ENCODE measurements at places on chromosomes 16 and 17. TPM values are rescaled to one million over a fixed set of nuclear protein-coding genes. Genes with fewer than 3 reads are reported as not detected.

GRCh38 chr16:1152651-1153259 is at the start of gene CACNA1H:
CACNA1H (plus strand) TSS chr16:1153106; CDS start chr16:1153738, 632 bp downstream.
- no peak for DNase-seq

- DNase-seq, result no peak
Observed at GRCh38 chr17:67311575-67311974, 54.8 kb downstream of the PSMD12 start.

GRCh38 chr17:14161419-14161818 is 75.2 kb downstream of the CDRT15 start:
- no peak for DNase-seq

DNA sequence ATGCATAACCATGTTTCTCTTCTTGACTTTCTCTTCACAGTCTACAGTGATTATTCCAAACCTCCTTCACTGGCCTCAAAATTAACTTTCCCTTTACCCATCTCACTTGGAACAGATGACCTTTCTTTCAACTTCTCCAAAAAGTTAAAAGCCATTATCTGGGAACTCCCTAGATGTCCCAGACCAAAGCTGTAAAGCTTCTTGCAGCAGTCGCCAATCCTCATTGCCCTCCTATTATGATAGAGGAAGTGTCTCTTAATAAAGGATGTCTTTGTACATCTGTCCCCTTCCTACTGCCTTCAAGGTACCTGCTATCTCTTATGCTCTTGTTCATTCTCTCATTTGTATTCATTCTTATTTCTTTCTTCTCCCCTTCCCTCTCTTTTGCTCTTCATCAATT is 127.5 kb downstream of the MRTFB start:
- DNase-seq, result no peak

- DNase-seq, result no peak
Observed at GRCh38 chr16:71837150-71837549, 8.6 kb upstream of the ATXN1L start.

- no peak for DNase-seq
Observed at GRCh38 chr17:63658366-63658765, 36.1 kb downstream of the MAP3K3 start.

- no peak for DNase-seq
Observed at GRCh38 chr17:58504826-58505351, 9.5 kb downstream of the MTMR4 start.

GRCh38 chr17:17781591-17782496 is 54.9 kb downstream of the SREBF1 start:
- DNase-seq, result no peak

DNA sequence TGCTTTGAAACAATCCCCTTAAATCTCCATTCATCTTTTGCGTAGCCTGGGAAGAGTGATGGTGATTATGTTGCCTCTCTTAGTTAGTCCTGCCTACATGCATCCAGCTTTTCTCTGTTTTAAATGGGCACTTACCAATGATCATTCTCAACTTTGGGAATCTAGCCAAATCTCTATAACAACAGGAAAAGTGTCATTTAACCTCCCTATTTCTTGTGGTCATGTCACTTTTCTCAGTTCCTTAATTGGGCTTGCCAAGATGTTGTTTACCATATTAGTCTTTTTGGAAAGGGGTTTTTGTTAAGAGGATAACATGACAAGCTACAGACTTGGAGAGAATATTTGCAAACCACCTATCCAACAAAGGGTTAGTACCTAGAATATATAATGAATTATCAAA is 15.6 kb upstream of the CLEC10A start:
- no peak for DNase-seq

GRCh38 chr17:41737680-41738023 is 3.2 kb upstream of the HAP1 start:
- no peak for DNase-seq

- no peak for DNase-seq
Observed at GRCh38 chr17:177762-178161, 3.7 kb downstream of the DOC2B start.

DNA sequence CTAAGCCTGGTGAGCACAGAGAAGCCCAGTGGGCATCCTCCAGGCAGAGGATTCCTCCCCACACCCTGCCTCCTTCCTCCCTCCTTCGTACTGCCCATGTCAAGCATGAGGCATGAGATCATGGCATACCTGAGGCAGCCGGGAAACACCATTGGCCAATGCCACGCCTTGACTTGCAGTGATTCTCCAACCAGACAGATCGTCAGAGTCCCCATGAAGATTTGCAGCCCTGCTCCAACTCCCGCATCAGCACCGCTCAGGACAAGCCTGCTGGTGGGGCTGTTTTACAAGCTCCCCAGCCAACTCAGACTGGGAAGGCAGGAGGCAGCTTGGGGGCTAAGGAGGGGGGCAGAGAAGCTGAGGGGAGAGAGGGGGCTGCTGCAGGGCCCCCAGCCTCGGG is 2.9 kb upstream of the KRT16 start:
- DNase-seq, result no peak

GRCh38 chr17:40517286-40517662 is 15.9 kb upstream of the TNS4 start:
- no peak for DNase-seq

DNA sequence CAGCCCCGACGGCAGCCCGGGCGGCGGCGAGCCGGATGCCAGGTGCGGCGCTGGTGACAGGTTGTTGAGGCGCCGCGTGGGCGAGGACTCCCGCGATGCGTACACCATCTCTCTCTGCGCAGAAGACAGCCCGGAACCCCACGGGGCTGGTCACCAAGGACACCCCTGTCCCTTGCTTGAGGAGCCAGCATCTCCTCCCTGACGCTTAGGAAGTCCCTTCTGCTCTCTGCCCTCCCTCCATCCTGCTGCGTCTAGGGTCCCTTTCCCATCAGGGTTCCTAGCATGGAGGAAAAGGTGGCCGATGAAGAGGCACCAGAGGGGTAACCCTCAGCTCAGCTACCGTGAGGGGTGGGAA is 43.6 kb downstream of the SRCIN1 start:
- DNase-seq, result no peak

GRCh38 chr16:88469615-88470395 is 16.7 kb downstream of the ZFPM1 start:
- no peak for DNase-seq

DNA sequence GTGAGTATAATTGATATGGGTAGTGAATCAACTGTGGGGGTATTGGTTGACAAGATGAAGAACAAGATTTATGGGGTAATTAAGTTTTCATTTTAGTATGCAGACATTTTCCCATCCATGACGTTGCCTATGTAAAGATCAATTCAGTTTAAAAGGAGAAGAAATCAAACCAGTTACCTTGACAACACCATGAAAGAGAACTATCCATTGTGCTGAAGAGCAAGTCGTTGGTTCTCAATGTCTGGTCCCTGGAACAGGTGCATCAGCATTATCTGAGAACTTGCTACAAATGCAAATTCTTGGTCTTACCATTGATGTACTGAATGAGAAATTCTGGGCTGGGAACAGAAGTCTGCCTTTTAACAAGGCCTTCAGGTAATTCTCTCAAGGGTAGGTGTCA is 801 bp upstream of the OR4D2 start:
- no peak for DNase-seq

DNA sequence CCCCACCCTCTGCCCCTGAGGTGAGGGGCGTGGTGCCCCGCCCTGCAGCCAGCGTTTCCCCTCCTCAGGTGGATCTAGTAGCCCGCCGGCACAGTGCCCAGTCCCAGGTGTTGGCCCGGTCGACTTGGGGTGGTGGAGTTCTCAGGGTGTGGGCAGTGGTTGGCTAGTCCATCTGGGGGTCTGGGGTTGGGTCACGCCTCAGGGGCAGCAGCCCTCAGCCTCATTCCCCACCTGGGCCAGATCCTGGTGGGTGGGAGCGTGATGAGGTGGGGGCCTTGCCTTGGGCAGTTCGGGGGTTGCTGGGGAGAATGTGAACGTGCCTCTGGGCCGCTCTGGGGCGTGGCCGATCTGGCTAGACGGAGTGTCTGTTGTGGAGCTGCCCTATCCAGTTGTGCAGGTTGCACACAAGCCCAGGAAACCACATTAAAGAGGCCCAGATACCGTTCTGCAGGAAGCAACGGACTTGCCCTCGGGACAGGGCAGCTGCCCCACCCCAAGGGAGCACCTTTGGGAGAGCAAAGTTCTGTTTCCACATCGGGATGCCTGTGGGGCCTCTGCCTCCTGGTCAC is 32.0 kb downstream of the GSE1 start:
- DNase-seq, result no peak

DNA sequence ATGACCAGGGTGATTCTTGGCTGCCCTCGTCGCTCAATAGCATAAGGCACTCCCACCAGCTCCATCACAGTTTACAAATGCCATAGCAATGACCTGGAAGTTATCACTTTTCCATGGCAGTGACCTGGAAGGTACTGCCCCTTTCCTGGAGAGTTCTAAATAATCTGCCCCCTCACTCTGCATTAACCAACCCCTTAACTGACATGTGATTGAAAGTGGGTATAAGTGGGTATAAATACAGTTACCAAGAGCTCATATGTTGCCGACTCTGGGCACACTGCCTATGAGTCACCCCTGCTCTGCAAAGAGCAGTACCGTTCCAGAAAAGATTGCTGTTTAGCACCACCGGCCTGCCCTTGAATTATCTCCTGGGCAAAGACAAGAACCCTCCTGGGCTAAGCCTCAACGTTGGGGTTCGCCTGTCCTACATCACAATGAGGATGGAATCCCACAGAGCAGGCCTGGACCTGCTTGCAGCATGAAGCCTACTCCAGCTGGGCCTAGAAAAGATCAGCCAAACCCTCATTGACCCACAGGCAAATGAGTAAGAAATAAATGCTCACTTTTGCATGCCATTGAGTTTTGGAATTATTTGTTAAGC is 95.2 kb upstream of the SEC14L1 start:
- DNase-seq, result peak; percentile 28

DNA sequence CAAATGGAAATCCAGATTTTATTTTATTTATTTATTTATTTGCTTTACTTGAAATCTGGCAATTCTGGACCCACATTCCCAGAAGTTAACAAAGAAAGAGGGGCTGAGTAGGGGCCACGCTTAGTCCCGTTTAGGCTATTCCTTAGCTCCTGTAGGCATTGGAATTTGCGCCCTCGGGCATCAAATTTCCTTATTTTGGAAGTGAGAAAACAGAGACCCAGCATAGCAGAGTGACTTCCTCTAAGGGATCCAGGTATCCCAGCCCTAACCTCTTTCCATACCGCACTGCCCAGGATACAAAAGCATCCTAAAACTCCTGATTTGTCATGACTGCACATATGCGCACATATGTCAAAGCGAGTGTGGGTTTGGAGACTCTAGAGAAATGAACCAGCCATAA is 19.0 kb upstream of the SMG1 start:
- no peak for DNase-seq

DNA sequence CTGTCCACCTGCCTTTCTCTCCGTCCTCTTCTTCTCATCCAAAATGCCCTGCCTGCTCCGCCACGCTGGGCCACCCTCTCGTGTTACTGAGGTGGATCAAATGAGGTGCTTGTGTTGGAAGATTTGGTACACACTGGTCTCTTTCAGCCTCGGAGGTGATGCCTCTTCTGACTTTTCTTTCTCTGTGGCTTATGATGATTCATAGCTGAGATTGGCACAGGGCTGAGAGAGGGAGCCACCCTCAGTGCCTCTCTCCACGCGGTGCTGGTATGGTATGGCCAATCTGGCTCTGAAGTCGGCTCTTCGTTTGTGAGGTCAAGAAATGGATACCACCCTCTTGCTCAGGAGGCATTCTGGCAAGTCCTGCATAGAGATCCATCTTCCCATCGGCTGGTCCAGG is 82.4 kb downstream of the PLCG2 start:
- peak; percentile 34 for DNase-seq

DNA sequence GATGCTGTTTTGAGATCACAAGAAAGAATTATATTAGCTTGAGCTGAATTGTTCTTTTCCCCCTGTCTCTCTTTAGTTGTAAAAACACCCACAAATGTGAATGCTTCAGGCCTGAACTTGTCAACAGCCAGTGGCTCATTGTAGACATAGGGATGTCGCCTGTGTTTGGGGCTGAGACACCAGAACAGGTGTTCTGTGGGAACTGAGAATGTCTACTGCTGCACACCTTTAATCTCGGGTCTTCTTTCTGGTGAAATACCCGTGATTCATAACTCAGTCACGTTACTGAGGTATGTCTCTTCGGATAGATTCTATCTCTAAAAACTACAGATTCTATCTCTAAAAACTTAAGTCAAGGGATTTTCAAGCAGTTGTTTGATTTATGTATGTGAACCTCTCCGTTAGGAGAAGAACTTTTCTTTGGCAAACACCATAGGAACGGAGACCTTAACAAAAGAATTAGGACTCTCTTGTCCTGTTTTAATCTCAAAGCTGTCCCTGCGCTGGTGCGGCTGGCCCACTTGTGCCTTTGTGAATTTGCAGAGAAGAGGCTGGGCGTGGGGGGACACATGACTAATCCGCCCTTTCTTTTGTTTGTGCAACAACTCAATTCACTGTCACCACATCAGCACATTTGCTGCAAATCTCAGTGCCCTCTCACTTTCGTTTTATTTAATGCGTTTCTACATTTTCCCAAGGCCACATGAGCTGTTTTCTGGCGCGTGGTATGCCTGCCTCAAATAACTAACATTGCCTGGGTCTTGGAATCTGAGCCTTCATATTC is 643.0 kb downstream of the MAF start:
- no peak for DNase-seq

DNA sequence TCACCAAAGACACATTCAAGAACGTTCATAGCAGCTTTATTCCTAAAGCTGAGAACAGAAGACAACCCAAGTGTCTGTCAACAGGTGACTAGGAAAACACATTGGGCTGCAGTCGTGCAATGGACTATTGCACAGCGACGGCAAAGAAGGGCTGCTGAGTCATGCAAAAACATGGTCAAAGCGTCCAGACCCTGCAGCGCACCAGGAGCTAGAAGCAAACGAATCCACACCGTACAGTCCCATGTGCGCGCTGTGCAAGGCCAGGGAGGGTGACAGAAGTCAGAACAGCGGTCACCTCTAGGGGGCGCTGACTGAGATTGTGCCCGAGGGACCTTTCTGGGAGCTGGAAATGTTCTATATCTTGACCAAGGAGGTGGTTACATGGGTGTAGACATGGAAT is 266.4 kb downstream of the MAF start:
- DNase-seq, result no peak

- peak; percentile 90 for DNase-seq
Observed at GRCh38 chr16:75647492-75648264, at the start of the genes KARS1 and TERF2IP. KARS1 (minus strand) TSS chr16:75647665; CDS start chr16:75647639, 26 bp downstream. TERF2IP (plus strand) TSS chr16:75647773; CDS start chr16:75647883, 110 bp downstream.

DNA sequence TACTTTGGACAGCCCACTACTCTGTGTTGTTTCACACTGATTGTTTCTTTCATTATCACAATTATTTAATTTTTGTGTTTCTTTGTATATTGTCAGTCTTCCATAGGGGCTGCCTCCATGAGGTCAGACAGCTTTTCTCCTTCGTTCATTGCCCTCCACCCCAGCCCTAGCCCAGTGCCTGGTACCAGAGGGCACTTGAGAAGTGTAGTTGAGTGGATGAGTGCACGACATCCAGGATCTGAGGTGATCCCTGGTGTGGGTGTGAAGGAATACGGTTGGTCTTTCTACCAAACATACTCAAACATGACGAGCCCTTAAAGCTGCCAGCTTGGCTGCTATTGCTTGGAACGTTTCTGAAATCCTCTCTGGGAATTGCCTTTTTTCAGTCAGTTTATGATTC is 37.9 kb downstream of the DHRS7B start:
- DNase-seq, result no peak

GRCh38 chr17:64448665-64449512 is at the start of gene MILR1:
MILR1 (plus strand) TSS chr17:64449115; CDS start chr17:64449169, 54 bp downstream.
- DNase-seq, result peak; percentile 95

The UNC45B gene
- not detected for total RNA-seq

The CES4A gene
- 0.06 TPM for total RNA-seq

The TUBG1 gene
- total RNA-seq, result 144 TPM

The GAS7 gene
- total RNA-seq, result not detected

The KCNJ2 gene
- total RNA-seq, result 2.6 TPM

The HOXB8 gene
- 22.9 TPM for total RNA-seq

The SDK2 gene
- under 0.01 TPM for total RNA-seq

The ZMYND15 gene
- total RNA-seq, result 0.06 TPM

The HSD17B1 gene
- total RNA-seq, result 0.26 TPM

The ATP2A1 gene
- total RNA-seq, result 0.92 TPM

The KCTD19 gene
- total RNA-seq, result not detected

The TPPP3 gene
- total RNA-seq, result 17.6 TPM
